ENCODE measurements at places on chromosomes 12 and 14. TPM values are rescaled to one million over a fixed set of nuclear protein-coding genes. Genes with fewer than 3 reads are reported as not detected.

- peak; percentile 24 for DNase-seq
Measured at GRCh38 chr12:4829793-4830162, 79.9 kb upstream of the KCNA1 start.

GRCh38 chr14:63543826-63544406, 739 bp upstream of the PPP2R5E start:
- DNase-seq: no peak

DNA sequence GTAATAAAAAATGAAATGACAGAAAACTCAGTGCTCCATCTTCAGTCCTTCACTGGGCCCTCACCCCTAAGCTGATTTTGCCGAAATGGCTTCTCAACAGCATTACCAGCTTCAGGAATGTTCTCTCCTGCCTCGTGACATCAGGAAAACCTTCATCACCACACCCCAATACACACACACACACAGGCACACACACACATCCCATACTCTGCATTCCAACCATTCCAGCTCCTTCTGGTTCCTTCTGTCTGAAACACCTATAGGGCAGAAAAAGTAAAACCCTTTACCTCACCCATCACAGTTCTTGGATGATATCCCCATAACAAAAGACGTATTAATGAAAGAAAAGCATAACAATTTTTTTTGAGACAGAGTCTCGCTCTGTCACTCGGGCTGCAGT, 75.9 kb downstream of the CCDC60 start:
- DNase-seq: no peak

DNA sequence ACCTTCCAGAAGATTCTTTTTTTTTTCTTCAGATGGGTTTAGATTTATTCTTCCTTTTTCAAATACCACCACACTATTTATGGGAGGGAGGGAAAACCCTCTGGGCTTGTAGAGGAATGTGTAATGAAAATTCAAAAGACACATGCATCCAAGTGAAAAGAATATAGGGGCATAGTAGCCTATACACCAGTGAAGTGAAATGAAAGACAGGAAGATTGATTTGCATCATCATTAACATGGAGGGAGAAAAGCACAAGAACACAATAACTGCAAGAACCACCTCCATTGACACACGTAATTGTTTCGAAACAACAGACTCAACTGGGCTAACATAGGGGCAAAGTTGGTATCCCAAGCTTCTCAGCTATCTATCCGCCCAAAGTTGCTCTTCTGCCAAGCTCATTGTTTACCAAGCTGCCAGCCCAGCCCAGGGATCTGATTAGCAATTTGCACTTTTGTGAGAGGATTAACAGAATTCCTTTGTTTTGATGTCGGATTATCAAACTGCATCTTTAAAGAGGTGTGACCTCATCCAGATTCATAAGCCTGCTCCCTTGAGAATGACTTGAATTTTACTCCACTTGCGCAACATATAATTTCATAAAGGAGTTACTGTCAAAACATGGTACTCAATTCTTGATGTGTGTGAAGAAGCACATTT, 430.5 kb upstream of the SOX5 start:
- no peak for DNase-seq

- no peak for DNase-seq
Measured at GRCh38 chr12:9144730-9145106, 29.0 kb upstream of the A2M start.

- no peak for DNase-seq
Measured at GRCh38 chr12:31387466-31387865, 61.5 kb upstream of the SINHCAF start.

- no peak for DNase-seq
Measured at GRCh38 chr14:75697386-75697785, 36.3 kb downstream of the TTLL5 start.

DNA sequence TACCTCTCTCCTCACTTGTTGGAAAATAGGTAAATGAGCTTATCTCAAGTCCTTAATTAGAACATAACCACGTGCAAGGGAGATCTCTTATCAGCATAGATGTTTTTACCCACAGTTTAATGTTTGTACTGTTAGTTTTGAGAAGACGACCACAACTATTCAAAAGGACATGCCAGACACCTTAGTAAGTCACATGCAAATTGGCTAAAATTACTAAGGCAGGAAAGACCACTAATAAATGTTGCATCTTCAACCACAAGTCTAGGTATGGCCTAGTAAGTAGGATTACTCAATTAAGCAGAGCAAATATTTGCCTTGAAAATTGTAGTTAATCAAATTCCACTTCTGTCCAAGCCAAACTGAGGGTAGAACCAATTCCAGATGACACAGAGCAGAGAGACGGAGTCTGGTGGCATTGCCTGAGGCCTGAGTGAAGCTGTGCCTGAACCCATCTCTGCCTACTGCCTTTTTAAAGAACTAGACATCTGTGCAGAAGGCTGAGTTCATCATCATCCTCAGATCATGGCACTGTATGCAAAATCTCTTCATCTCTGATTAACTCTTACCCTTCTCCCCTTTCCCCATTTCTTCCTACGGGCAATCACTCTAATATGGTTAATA, 29.7 kb upstream of the CHST11 start:
- no peak for DNase-seq

GRCh38 chr14:106562451-106562850, 1036.1 kb downstream of the TMEM121 start:
- DNase-seq: no peak

Gene HPD
- total RNA-seq: not detected

Gene TAMALIN
- total RNA-seq: 26.0 TPM

Gene MOAP1
- 19.6 TPM for total RNA-seq

Gene PAX9
- total RNA-seq: not detected

Gene PPFIA2
- total RNA-seq: not detected

Gene C3AR1
- 1.1 TPM for total RNA-seq

Gene KRT85
- not detected for total RNA-seq
